ENCODE measurements at places on chromosomes 12 and 14.

DNA sequence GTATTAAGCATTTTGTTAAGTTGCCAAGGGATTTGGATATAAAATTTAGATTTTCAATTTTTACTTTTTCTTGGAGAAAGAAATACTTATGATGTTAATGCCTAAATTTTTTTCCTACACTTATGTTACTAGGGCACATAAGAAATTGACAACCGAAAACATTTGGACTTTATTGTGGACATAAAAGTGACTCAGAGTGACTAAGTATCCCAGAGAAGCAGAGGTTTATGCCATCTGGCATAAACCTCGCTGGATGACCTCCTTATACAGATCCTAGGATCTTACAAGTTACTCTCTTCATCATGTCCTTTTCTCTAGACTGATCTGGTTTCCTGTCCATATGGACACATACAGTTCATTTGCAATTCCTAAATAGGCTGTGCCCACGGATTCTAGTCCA, 89.8 kb downstream of the RERG start:
- DNase-seq, result no peak

DNA sequence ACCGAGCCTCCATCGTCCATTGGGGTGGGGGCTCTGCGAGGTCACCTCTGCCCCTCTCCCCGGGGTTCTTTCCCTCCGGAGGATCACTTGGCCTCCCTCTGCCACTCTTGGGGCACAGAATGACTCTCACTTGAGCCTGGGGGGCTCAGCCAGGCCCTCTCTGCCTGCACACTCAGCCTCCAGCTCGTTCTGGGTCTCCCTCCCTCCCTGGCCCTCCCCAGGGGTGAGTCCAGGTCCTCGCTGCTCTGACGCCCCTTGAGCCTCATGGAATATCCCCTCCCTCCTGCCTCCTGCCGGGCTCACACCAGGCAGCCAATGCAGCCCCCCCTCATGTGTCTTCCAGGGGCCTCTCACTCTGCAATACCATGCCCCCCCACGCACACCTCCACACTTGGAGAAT, 17.7 kb upstream of the SFSWAP start:
- DNase-seq, result no peak

DNA sequence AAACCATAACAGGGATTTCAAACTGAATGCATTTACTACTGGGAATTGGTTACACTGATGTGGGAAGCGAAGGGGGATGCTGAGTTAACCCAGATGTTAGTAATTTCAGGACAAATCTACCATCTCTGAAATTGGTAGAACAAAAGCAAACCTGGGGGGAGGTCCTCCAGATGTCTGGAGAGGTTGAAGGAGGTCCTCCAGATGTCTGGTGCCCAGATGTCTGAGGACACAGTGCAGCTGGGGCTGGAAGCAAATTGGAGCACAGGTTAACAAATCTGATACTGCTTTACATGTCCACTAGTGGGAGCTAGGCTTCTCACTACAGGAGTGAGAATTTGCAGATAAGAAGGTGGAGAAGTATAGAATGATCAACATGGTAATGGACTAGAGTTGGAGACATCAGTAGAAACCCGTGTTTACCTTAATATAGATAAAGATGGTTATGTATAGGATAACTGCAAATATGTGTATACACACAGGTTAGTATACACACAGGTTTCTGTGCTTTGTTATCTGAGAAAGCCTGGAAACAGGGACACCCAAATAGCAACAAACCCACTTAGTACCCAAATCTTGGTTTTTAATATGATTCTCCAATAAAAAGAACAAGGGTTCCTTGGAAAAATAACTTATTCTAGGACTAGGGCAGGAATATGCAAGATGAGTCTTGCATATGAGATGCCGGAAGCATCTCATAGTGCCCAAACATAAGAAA, 162.5 kb downstream of the C12orf50 start:
- no peak for DNase-seq

DNA sequence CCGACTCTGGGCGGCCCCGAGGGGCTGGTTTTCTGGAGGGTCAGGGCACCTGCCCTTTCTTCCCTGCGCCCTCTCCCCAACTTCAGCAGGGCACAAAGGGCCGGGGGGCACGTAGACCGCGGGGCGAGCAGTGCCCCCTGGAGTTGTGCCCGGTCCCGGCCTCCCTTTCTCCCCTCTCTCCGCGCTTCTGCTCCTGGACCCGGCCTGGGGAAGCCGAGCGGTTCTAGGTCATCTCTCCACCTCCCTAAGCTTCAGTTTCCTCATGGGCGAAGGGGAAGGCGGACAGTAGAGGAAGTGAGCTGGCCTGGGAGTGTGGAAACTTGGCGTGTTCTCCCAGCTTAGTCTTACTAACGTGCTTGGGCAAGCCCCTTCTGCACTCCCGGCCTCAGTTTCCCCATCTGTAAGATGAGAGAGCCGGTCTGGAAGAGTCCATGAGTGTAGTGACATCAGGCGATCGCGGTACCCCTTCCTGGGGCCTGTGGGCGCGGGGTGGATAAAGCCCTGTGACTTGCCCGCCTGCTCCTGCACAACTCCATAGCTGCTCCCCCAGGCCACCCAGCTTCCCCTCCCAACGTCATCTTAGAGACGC, 158.6 kb upstream of the PARP11 start:
- peak; percentile 44 for DNase-seq

GRCh38 chr12:103373088-103373523, 122.7 kb downstream of the C12orf42 start:
- DNase-seq, result no peak

GRCh38 chr14:92994942-92995341, 72.0 kb downstream of the CHGA start:
- DNase-seq, result no peak

GRCh38 chr12:27463511-27464219, 17.1 kb downstream of the SMCO2 start:
- DNase-seq, result no peak

- DNase-seq, result peak; percentile 54
Observed at GRCh38 chr12:4960030-4960429, 50.3 kb downstream of the KCNA1 start.

DNA sequence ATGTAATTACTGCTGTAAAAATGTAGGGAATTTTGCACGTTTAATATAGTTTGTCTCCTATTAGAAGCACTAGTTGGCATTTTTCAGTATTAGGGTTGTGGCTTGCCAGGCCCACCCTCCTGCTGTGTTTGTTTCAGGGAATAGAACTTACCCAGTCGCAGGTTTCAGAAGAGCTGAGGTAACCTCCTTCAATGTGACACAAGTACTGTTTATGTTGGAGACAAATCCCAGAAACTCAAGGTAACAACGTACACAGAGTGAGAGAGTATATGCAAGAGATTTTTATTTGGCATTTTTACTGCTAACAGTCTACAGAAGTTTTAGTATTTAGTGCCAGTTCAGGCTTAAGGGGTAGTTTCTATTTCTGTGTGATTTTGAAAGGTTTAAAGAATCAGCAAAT, 284.3 kb downstream of the RAD51B start:
- no peak for DNase-seq

GRCh38 chr14:72855913-72856312, 38.0 kb downstream of the DPF3 start:
- DNase-seq, result no peak

- no peak for DNase-seq
Observed at GRCh38 chr12:109871668-109872314, 8.6 kb downstream of the GLTP start.

DNA sequence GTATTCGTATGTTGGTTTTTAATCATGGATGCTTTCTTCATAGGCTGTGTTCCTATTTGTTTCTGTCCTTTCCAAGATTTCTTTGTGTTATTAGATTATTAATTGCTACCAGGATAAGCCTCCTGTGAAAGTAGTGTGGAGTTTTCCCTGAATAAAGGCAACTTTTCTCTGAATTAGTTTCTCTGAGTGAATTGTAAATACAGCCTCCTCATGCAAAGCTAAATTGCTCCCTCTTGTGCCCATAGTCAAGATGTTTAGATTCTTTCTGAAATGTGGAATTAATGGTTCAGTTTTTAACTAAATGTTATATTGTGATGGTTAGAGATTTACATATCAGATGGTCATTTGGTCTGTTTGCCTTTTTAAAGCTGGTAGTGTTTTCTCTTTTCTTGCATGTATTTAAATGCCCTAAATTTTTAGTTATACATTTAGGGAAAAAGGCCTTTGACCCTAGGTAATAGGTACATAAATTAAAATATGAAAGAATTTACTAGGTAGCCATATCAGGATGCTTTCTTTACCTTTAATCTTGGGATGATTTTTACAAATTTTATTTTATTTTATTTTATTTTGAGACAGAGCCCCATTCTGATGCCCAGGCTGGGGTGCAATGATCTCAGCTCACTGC, 8.9 kb downstream of the APAF1 start:
- no peak for DNase-seq

GRCh38 chr14:75689012-75689411, 28.0 kb downstream of the TTLL5 start:
- no peak for DNase-seq
